ENCODE measurements at places on chromosomes 16 and 17.

GRCh38 chr17:841313-841712 is 59.2 kb downstream of the MRM3 start:
- no peak for DNase-seq

DNA sequence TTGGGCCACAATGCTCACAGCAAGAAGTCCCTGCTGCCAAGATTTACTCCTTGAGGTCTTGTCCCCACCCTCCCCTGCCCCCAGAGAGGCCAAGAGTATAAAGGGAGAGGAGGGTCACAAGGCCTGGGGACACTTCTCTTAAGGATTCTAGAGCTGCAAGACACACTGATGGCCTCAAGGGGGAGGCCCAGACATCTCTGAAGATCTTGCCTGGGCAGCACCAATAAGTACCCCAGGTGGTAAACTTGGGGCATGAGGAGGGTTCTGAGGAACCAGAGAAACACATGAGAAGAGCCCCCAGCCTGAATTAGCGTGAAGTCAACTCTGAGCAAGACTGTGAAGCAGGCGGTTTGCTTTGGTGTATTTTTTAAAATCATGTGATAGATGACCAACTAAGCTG is 26.8 kb upstream of the MTMR4 start:
- DNase-seq = no peak

DNA sequence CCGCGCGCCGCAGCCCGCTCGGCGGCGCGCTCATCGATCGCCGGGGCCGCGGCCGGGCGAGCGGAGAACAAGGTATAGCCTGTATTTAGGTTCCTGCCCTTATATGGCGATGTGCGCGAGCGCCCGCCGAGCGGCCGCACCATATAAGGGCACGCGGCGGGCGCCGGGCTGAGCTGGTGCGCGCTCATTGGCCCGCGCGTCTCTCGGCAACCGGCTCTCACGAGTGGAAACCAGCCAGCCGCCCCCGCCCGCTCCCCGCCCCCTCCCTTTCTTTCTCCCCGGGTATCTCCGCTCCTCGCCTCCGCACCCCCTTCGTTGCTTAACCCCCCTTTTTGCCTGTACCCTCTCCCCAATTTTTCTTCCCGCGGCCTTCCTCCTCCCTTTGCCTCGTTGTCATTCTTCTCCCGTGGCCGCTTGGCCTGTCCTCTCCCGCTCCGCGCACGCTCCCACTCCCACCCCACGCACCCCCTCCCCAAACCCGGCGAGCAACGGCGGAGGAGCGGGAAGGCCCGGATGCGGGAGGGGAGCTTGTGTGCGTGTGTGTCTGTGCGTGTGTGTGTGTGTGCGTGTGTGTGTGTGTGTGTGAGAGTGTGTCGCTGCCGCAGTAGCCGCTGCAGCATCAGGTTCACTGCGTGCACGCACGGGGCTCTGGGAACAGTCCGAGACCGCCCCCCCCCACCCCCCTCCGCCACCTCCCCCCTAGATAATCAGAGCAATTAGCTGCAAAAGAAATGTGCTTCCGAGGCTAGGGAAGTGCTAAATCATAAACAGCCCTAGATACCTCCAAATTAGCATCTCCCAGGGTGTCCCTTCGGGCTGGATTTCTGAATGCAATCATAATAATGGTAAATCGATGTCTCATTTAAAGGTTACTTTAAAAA is 13.5 kb upstream of the CBX8 start:
- peak; percentile 91 for DNase-seq

GRCh38 chr17:58308985-58309917 is 19.3 kb downstream of the TSPOAP1 start:
- no peak for DNase-seq

- no peak for DNase-seq
These were observed 138.3 kb downstream of the FOXL1 start for GRCh38 chr16:86716649-86717048.

DNA sequence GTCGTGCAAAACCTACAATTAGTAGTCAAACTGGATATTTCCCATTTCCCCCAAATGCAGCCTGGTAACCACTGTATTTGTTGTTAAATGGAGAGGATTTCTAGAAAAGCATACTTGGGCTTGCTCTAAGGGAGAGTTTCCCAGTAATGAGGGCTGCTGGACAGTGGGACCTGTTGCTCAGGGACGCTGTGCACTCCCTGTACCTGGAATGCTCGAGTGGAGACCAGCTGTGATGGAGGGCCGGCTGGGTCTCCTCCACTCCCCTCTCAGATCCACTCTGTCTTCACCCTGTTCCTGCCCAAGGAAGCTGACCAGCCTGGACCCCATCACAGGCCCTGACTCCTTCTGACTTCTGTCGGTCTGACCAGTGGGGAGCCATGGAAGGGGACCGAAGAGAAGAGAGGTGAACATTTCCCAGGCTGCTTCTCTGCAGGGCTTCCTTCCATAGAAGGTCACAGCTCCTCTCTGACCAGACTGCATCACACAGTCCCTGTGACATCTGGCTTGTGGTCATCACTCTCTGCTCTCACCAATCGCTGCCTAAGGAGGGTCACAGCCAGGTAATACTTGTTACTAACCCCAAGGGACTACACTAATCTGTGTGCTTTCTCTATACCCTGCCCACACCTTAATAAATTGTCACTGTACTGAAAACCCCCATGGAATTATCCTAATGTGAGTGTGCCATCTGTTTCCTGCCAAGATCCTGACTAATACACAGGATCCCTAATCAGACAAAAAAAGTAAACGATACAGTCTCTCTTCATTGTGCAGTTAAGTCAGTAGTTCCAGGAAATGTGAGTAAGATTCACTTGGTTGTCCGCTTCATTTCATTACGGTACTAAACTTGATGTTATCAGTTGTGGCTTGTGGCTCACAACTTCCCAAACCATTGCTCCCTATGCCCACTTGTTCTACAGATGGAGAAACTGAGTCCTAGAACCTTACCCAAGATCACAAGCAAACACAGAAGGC is 102.4 kb downstream of the CCT6B start:
- no peak for DNase-seq

- no peak for DNase-seq
These were observed 3.2 kb downstream of the ZSCAN10 start for GRCh38 chr16:3095869-3096268.

DNA sequence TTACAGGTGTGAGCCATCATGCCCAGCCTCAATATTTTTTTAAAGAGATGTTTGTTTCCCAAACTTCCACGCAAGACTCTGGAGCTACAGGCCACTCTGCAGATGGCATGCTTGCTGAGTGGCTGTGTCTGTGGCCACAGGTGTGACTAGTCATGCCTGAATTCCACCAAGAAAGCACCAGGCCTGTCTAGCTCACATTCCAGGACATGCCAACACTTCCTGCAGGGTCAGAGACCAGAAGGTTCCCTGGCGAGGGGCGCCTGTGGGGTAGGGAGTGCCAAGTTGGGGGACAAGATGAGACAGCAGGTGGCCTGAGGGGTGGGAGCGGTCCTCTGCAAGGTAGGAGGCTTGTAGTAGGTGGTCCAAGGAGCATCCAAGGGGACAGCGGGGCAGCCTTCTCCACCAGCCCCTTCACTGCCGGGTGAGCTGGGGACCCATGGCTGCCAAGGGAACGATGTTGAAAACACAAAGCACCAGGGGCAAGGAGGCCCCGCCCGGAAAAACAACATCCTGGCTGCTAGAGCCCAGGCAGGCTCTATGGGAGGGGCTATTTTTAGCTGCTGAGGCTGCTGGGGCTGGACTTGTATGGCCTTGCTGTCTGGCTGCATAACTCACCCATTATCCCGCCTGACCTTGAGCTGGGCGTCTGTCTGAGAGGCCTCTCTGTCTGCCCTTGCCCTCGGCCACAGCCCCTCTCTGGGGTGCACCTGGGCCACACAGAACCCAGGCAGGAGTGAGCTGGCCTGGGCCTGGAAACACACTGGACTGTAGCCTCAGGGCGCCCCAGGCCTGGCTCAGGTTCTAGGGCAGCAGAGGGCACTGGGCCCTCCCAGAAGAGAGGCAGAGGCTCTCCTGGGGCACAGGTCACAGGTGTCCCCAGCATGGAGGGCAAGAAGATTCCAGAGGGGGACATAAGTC is 5.7 kb downstream of the TRIM47 start:
- peak; percentile 76 for DNase-seq

GRCh38 chr17:1089915-1090314 is 89.9 kb downstream of the ABR start:
- DNase-seq = no peak

DNA sequence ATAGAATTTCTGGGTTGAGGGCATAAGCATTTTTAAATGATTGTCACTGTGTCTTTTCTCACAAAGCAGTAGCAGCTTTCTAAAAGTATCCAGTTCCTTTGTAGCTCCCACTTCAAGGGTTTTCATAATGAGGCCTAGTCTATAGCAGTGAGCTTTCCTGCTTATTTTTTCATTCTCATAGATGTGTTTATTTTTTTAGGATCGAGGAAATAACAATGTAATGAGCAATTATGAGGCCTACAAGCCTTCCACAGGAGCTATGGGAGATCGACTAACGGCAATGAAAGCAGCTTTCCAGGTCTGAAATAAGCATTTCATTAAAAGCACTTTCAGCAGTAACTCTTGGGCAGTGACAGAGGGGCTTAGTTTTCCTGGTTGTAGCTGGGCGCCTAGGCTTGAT is 10.6 kb upstream of the PSMC5 start:
- DNase-seq = no peak

GRCh38 chr17:321386-321941 is 31.1 kb downstream of the RPH3AL start:
- DNase-seq = no peak

GRCh38 chr16:75599452-75600277 is 23.4 kb downstream of the ADAT1 start:
- no peak for DNase-seq

DNA sequence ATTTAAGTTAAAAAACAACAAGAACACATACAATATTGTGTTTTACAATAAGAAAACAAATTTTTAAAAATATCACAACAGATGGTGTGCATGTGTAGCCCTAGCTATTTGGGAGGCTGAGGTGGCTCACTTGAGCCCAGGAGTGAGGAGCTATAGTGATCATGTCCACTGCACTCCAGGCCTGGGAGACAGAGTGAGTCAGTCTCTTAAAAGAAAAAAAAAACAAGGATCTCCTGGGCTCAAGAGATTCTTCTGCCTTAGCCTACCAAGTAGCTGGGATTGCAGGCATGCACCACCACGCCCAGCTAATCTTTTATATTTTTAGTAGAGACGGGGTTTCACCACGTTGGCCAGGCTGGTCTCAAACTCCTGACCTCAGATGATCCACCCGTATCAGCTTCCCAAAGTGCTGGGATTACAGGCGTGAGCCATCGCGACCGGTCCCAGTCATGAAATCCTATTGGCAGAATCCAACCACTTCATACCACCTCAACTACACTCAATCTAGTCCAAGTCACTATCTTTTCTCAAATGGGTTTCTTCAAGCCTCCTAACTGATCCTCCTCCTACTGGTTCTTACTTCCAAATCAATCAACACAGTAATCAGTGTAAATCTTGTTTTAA is 55.0 kb downstream of the STH start:
- no peak for DNase-seq

GRCh38 chr16:17304491-17305119 is 166.2 kb downstream of the XYLT1 start:
- DNase-seq = no peak

GRCh38 chr17:72598695-72599094 is 477.9 kb downstream of the SOX9 start:
- no peak for DNase-seq

DNA sequence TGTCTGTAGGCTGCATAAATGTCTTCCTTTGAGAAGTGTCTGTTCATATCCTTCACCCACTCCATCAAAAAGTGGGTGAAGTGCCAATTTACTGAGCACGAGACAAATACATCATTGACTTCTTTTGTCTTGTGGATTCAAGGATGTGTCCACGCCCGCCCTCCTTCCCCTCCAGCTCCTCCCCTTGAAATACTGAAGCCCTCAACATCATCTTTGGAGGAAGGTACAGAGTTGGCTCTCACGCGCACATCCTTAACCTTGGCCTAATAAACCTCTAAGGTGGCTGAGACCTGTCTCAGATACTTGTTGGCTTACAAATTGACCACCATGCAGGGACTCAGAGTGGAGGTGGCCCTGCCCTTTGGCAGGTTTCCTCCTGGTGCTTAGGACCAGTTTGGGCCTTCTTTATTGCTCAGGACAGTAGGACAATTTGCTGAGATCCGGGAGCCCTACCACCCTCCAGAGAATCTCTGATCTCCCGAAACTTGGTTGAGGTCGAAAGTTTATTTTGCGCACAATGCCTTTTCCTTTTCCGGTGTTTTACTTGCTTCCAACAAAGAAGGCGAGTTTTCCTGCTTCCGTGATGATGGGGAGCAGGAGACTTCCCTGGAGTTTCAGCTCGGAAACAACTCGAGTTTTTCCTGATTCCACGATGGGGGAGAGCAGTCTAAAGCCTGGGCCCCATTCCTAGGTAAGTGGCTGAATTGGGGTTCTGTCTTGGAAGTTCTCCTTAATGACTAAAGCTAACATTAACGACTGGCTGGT is 14.1 kb upstream of the CDK10 start:
- no peak for DNase-seq

- peak; percentile 59 for DNase-seq
These were observed 2.3 kb upstream of the ACTG1 start for GRCh38 chr17:81514739-81515529.

GRCh38 chr16:57051696-57052228 is 40.6 kb upstream of the CPNE2 start:
- no peak for DNase-seq

- DNase-seq = no peak
These were observed 11.9 kb upstream of the PITPNM3 start for GRCh38 chr17:6568184-6568758.

GRCh38 chr17:75273977-75274708 is 3.1 kb upstream of the MIF4GD start:
- DNase-seq = no peak

DNA sequence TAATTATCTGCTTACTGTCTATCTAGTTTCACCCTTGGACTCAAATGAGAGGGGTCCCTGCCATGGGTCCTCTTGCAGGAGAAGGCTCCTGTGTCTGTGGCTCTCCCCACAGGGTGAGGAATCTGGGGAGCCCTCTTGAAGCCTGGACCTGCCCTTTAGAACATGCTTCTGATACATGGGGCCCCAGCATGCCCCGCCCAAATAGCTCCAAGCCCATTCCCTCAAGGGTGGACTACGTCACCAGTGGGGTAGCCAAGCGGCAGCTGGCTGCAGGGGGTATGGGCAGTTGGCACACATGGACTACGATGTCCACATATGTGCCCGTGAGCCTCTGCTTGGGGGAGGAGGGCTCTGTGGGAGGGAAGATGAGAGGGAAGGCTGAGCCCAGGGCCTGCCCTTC is 39.3 kb downstream of the ARHGAP27 start:
- no peak for DNase-seq

GRCh38 chr17:72169823-72170222 is 49.0 kb downstream of the SOX9 start:
- DNase-seq = no peak

All from SHP77 treated with DMSO at 0.1 percent for 48 hours (cell line).